ENCODE measurements at places on chromosomes 12 and 14.

DNA sequence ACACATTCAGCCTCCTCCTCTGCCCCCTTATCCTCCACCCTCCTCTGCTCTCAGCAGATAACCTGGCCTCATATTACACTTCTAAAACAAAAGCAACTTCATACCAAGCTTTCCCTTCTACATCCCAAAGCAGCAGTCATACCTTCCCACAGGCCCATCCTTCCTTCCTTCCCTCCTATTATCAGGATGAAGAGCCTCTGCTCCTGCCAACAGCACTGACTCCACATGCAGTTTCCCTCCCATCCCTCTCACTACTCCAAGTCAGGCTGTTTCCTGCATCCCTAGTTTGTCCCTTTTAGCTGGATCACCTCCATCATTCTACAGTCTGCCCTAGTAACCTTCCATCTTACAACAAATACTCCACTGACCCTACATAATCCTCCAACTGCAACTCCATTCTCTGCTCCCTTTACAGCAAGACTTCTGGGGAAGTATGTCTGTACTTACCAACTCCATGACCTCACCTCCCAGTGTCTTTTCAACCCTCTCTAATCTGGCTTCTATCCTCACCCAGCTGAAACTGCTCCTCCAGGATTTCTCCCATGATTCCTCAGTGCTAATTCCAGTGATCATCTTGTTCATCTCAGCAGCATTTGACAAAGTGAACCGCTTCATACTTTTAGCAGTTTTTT, 4.9 kb upstream of the YEATS4 start:
- DNase-seq: no peak

- DNase-seq: no peak
Observed at GRCh38 chr12:78232756-78233155, 402.1 kb downstream of the NAV3 start.

GRCh38 chr12:12592930-12593329, 18.7 kb upstream of the CREBL2 start:
- no peak for DNase-seq

- DNase-seq: no peak
Observed at GRCh38 chr14:82421286-82421685, 887.6 kb upstream of the SEL1L start.

- DNase-seq: no peak
Observed at GRCh38 chr14:96066976-96067375, 27.8 kb downstream of the C14orf132 start.

DNA sequence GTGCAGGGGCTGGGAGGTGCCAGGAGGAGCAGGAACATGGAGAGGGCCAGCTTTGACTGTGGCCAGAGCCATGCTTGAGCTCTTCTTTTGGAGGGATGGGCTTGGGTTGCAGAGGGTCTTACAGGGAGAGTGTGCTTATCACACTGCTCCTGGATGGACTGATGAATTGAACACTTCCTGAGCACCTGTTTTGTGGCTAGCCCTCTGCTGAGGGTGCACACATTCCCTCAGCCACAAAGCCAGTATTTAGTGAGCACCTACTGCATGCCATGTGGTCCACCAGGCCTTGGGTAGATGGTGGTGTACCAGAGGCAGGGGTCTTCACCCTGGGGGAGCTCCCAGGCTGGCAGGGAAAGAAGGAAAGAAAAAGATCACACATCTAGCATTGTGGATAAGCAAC, 118.9 kb downstream of the SLC25A47 start:
- DNase-seq: no peak

DNA sequence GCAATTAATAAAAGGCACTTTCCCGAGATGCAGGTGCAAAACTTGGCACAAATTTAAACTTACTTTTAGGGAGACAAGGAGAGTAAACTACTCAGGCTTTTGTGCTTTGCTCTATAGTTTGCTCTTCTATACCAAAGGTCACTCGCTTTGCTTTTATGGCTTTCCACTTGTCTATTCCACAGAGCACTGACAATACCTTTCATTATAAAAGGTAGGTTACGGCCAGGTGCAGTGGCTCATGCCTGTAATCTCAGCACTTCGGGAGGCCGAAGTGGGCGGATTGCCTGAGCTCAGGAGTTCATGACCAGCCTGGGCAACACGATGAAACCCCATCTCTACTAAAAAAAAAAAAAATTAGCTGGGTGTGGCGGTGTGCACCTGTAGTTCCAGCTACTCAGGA, 32.9 kb downstream of the ALKBH1 start:
- no peak for DNase-seq

DNA sequence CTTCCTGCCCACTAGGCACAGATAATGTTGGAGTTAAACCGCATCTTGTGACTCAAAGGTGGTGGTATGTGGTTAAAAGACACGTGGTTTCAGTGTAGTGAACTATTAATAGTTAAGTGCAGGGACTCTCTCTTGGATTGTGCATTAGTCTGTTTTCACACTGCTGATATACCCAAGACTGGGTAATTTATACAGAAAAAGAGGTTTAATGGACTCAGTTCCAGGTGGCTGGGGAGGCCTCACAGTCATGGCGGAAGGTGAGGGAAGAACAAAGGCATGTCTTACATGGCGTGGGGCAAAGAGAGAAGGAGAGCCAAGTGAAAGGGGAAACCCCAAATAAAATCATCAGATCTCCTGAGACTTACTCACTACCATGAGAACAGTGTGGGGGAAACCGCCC, 362.3 kb downstream of the GLT1D1 start:
- DNase-seq: no peak

GRCh38 chr12:10211940-10212738, 538 bp upstream of the GABARAPL1 start:
- peak; percentile 59 for DNase-seq

GRCh38 chr12:9792961-9793617, 32.4 kb upstream of the CD69 start:
- DNase-seq: no peak

DNA sequence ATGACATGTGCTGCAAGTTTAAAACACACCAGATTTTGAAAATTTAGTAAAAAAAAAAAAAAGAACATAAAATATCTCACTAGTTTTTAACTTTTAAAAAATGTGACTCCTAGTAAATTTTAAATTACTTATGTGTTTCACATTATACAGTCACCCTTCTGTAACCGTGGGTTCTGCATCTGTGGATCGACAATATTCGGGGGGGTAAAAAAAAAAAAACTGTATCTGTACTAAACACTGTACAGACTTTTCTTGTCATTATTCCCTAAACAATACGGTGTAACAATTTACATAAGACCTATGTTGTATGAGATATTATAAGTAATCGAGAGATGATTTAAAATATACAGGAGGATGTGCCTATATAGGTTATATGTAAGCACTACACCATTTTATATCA, 3.2 kb downstream of the DDX24 start:
- DNase-seq: no peak

DNA sequence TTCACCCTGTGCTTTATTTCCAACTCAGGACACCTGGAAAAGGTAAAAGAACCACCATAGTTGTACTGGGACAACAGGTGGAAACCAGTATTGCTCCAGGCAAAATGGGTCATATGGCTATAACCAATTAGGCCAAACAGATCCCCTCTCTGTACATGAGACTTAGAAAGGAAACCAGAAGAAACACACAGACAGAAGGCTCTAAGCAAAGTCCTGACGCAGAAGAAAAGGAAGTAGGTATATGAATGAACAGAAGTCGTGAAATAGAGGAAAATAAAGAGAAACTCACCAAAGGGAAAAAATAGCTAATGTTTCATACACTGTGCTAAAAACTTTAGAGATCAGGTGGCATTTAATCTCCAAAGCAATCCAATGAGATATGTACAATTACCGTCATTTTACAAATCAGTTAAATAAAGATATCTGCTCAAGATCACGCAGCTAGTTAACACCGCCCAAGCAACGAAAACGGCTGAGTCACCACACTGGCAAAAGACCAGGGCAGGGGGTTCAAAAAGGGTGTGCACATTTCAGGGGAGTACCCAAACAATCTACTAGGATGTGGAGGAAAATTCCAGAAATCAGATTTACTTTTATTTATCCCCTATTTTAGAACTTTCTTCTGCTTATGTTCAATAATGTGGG, 82.3 kb downstream of the ITPR2 start:
- DNase-seq: no peak

DNA sequence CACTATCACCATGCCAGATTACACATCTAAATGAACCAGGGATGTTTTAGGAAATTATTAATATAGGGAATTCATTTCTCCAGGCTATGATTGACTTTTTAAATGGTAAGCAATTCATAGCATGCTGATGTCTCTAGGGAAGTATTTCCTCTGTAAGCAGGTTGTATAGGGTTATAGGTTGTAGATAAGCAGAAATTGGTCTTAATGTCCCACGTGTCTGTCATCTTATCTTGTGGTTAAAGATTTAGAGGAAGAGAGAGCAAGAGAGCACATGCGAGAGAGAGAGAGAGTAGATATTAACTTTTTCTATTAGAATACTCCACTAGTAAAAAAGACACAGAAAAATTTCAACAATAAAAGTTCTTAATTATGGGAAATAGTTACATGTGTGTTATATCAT, 32.6 kb downstream of the TRHDE start:
- no peak for DNase-seq

- no peak for DNase-seq
Observed at GRCh38 chr12:105256011-105256410, 20.0 kb upstream of the APPL2 start.

GRCh38 chr14:74019408-74020137, 424 bp downstream of the BBOF1 start:
- no peak for DNase-seq

DNA sequence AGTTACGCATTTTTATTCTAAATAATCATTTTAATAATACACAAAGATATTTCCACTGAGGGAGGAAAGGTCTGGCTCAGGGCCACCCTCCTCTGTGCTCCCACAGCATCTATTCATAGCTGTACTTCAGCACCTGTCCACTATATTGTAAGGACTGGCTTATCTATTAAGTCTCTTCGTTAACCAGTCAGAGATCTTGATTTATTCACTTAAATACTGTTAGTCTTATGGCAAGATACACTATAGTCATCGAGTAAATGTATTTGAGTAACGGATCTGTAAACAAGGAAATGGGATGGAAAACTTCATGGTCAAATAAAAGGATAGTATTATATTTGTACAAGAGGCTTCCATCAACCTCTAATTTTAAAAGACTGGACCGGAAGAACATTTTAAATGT, 54.6 kb downstream of the SPTLC2 start:
- no peak for DNase-seq

DNA sequence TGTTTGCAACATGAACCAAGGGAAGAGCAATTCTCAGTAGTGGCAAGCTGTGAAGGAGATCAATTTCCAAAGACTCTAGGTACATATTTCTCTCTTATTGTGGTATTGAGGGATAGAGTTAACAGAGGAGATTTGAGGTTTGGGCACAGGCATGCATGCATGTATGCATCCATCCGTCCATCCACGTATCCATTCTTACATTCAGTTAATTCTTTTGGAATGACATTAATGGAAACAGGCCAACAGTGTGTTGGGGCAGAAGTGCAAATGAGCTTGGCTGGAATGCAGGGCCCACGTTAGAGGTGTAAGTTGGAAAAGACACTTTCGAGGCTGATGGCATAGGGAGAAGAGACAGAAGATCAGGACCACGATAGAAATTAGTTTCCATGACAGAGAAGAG, 216.9 kb upstream of the PELI2 start:
- no peak for DNase-seq

- DNase-seq: no peak
Observed at GRCh38 chr14:91315844-91316267, 71.4 kb upstream of the GPR68 start.

DNA sequence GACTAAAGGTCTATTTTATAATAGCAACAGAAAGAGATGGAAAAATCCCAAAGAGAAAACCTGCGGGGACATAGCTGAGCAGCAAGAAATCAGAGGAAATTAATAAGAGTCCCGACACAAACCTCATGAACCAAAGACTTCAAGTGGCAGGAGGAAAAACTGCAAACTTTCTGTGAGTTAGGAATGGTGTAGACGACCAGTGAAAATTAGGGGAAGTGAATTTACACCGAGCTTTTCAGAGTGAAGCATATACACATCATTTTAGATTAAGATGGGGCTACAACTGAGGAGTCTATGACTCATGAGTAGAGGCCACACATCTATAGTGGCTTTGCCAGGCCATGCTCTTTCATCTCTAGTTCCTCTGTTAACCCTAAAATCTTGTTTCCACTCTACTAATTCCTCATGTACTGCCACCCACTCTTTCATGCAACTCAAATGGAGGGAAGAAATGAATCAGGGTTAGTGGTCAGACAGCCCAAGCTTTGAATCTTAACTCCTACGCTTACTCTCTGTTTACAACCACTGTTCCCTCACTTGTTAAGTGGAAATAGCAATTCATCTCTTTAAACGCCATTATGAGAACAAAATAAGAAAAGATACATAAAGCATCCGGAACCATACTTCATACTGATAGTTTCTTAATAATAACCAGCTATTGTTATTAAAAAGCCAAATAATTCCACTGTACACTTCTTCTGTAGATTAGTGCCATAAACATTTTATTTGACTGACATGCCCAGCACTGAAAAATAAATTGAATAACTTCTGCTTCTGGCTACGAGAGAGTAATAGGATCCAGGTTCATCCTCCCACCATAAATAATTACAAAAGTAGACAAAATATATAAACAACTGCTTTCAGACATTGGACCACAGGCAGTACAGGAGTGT, 219.3 kb downstream of the RMST start:
- DNase-seq: no peak

DNA sequence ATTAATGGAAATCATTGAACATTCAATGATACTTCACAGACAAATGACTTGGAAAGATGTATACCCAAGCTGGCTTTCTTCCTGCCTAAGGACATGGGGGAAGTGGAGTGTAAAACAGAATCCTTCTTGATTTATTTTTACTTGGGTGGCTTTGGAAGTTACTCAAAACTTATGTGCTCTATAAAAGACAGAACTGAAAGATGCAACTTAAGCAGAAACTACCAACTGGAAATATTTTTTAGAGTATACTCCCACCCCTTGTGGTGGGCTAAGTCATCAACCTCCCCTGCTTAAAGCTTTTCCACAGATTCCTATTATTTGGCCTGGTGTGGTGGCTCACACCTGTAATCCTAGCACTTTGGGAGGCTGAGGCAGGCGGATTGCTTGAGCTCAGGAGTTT, 126.0 kb upstream of the ATP2B1 start:
- DNase-seq: no peak

DNA sequence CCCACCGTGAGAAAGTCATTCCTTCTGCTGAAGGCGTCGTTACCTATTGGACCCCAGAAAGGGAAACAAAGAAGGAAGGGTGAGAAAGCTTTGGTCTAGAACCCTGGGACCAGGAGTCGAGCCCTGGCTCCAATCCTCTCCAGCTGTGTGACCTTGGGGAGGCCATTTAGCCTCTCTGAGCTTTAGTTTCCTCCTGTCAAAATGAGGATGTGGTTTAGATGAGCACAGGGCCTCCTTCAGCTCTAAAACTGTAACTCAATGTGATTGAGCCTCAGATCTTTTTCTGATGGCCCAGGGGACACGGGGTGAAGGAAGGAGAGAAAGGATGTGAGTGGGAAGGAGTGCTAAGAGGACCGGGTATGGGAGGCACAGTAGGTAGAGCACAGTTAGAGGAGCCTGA, 7.7 kb downstream of the JDP2 start:
- no peak for DNase-seq

All from NCI-H1417 treated with DMSO at 0.1 percent for 48 hours (cell line).